ENCODE measurements at places on chromosomes 12 and 14.
A peak's percentile ranks its signal among the peaks of the same experiment; 100 is the strongest.

- DNase-seq = no peak
Observed at GRCh38 chr12:88544991-88545980, 35.0 kb downstream of the KITLG start.

GRCh38 chr12:92105110-92105509 is 40.5 kb downstream of the BTG1 start:
- no peak for DNase-seq

DNA sequence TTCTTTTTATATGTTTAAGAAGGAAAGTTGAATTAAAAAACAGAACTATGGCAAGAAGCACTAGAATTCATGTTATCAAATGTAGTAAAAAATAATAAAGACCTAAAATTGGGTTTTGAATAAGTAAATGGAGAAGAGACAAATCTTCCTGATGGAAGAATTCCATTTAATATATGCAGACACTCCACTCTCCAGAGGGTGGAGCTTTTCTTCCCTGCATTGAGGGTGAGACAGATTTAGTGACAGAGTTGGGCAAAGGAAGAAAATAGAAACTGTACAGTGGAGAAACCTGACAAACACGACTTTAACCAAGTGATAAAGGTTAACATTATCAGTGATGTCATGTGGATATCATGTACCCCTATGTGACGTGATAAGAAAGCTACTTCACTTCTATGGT is 217.6 kb downstream of the PRKD1 start:
- no peak for DNase-seq

DNA sequence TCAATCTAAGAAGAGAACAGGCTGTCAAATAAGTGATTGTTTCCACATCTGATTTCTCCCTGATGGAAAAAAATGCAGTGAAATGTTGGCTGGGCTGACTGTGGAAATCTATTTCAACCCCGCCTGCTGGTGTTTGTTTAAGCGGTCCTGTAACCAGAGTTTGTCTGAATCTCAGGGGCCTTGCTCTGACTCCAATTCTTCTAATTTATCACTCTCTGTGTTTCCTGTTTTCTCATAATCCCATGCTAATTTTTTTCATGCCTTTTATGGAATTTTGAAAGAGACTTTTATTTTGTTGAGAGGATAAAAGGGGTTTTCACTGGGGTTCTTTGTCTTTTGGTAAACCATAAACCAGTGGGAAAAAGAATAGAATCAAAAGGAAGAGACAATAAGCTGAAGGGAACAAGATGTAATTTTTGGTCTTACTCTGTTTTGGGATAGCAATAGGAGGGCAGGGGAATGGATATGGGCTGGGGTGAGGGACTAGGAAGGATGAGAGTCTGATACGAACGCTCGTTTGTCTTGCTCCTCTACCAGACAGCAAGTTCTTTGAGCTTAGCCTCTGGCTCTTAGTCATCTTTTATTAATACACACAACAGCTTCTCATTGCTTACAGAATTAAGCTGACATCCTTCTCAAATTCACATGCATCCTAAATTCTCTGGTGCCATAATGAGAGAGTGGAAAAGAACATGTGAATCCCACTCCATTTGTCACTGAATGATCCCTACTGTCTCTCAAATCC is 8.0 kb upstream of the MGP start:
- no peak for DNase-seq

DNA sequence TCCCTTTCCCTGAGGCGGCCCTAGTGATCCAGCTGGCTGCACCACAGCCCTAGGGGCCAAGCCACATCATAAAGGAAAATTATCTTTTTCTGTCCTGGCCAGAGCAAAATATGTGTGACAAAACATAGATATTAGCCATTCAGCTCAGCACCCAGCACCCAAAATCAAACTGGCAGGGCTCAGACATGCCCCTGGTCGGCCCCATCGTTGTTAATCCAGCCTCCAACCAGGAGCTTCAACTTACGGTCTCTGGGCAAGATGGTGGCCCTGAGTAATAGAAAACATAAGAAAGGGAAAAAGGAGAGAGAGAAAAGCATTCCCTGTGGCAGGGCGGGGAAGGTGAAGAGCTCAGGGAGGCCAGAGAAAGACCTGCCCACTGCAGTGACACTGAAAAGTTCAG is 111.9 kb downstream of the EML1 start:
- DNase-seq = no peak

DNA sequence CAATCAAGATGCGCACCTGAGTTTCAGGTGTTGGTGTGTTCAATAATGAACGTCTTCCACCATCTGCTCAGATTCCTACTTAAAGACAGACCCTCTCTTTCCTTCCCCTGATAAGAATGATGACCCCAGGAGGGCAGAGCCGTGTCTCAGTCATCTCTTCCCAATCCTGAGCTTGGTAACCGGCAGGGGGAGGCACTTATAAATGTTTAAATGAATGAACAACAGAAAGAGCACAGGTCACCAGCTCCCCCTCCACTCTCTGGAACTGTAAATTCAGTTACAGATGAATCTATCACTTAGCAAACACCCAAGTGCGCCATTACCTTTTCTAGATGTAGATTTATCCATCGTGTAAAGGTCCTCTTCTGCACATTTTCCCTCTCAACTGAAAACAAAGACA is 72.4 kb upstream of the DICER1 start:
- no peak for DNase-seq

GRCh38 chr12:93827669-93828068 is 150.5 kb downstream of the CRADD start:
- no peak for DNase-seq

- no peak for DNase-seq
Observed at GRCh38 chr14:96246539-96246847, 9.5 kb upstream of the BDKRB1 start.

DNA sequence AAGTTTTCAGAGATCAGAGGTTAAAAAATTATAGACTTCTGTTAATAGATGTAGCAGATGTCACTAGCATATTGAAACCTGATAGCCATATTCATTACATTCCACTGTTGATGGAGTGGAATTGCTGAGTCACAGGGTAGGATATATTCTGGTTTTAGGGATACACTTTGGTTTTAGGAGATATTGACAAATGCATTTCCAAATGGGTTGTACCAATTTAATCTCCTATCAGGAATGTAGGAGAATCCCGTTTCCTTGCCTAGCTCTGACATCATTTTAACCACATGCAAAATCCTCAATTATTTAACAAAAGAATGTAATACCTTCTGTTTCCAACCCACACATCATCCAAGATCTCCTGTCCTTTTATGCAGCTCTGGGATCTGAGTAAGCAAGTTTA is 30.7 kb upstream of the ESR2 start:
- no peak for DNase-seq

DNA sequence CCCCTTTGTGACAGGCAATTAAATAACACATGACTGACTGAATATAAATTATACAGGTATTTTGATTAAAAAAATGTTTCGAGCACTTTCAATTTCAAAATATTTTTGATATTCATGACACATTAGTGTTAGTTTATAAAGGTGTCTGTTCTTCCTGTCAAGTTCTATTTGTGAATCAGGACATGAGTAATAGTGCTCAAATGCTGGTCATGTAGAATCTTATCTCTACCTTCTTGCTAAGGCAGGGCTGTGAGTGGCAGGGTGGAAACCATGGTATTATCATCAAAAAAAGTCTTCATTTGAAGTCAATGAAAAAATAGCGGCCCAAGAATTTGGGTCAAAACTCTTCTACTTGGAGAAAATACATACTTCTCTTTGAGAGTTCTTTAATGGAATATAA is 250.2 kb downstream of the DACT1 start:
- no peak for DNase-seq

DNA sequence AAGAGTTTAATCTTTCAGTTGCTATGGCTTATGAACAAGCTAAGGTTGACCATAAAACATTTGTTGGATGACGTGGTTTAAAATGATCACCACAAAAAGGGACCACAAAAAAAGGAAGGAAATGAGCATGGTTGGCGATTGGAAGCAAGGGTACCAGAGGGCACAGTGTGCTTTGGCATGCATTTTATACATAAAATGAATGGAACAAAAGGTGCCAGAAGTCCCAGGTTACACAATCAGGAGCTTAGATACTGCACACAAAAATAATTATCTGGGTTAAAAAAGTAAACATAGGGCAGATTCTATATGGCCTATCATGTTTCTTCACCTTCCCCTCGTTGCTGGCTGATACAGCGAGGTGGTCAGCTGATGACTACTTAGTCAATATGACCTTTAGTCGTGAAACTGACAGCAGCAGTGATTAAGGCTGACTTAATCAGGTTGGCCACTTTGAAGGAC is 50.7 kb downstream of the ZC3H14 start:
- DNase-seq = no peak

DNA sequence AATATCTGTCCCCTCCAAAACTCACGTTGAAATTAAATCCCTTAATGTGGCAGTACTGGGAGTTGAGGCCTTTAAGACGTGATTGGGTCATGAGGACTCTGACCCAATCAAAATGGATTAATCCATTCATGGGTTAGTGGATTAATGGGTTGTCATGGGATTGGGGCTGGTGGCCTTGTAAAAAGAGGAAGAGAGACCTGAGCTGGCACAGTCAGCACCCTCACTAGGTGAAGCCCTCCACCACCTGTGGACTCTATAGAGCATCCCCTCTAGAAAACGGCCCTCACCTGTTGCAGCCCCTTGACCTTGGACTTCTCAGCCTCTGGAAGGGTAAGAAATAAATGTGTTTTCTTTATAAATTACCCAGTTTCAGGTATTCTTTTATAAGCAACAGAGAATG is 53.0 kb downstream of the SPRING1 start:
- DNase-seq = no peak

GRCh38 chr14:102786768-102787167 is 9.5 kb downstream of the TRAF3 start:
- no peak for DNase-seq

DNA sequence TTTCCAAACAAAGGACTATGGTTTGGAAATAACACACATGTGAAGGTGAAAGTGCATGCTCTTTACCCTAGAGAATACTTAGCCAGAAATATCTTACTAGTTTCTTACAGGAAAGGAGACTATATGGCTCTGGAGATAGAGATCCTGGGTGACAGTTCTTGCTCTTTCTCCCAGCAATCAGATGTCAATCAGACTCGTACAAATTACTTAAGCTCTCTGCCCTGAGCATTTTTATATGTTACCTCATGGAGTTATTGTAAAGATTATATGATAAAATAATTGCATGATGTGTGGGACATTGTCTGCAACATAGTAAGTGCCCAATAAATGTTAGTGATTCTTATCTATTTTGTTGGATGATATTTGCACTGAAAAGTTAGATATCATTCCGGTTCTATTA is 76.8 kb downstream of the FAR2 start:
- DNase-seq = no peak

DNA sequence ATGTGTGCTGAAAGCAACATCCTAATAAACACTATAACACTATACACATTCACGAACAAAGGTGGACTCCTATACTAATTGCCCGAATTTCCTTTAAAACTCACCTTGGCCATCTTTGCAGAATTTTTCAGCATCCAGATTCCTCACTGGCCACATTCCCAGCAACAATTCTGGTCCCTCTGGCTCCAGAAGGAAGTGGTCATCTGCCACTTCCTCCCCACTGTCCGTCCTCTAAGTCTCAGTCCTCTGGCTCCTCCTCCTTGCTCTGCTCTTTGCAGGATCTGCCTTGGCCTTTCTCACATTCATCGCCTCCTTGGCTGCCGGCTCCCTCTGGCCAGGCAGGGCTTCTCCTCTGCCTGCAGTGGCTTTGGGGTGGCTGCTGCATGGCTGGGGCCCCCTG is 426.0 kb downstream of the FUT8 start:
- no peak for DNase-seq

DNA sequence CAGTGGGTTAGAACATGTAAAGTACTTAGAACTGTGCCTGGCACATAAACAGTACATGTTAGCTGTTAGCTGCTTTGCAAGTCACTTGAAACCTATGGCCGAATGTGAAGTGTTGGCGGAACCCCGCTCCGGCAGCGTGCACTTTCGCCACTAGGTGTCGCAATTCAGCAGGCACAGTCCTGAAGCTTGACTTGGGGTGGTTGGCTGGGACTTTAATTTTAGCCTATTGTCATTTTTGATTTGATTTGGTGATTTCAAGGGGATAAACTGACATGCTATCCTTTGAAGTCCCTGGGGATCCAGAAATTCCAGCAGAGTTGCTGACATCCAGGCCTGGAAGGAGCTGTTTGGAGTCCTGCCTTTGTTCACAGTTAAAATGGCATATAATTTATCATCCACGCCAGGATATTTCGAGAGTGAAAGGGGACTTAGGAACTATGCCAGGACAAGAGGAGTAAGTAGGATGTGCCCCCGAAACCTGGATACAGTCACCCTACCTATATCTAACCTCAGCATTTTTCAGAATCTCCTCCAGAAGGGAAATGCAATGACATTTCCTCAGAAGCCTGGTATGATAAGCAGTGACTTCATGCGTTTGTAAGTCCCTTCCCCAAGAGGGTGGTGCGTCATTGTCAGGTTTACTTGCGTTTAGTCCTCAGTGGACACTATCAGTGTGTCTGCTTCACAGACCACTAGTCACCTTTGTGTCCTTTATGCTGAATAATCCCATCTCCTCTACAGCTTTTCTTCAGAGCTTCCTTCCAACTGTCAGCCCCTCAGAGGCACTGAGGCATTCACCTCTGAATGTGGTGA is 3.5 kb upstream of the TSPAN9 start:
- peak; percentile 76 for DNase-seq

DNA sequence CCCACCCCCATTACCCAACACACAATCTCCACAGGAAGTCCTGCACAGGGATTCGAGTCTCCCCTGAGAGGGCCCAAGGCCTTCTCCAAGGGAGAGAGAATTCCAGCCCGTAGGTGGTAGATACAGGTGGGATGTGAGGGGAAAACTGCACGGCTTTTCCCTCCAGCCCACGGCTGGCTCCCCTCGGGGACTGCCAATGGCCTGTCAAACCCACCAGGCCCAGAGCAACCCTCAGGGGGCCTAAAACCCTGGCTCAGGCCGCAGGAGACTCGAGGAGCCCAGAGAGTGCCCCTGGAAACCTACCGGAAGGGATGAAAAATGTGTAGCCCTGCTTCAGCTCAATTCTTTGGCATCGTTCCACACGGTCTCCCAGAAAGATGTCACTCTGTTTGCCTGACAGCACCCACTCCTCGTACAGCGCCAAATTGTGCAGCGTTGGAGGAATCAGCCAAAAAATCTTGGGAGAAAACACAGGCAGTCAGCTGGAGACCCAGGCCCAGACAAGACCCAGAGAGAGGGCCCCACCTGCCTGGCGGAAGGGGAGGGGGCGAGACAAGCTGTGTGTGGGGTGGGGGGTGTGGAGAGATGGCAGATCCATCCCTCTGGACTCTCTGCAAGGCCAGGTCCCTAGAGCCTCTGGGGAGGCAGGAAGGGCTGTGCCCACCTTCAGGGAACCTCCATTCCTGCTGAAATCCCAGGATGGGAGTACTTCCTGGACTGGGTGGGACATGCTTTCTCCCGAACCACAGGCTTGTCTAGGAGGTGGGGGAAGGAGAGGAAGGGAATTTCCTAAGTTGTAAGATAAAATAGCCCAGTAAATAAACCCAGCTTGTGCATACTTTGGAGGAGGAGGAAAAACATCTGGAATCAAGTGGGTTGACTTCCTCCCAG is 48.1 kb downstream of the KDM2B start:
- DNase-seq = no peak

- DNase-seq = no peak
Observed at GRCh38 chr14:51242545-51243490, 2.8 kb downstream of the TMX1 start.

Measured in substantia nigra (tissue), 51 donors.